ENCODE measurements at places on chromosomes 13 and 19.

- peak; percentile 32 for DNase-seq
Measured at GRCh38 chr19:4730740-4731171, 7.1 kb upstream of the DPP9 start.

DNA sequence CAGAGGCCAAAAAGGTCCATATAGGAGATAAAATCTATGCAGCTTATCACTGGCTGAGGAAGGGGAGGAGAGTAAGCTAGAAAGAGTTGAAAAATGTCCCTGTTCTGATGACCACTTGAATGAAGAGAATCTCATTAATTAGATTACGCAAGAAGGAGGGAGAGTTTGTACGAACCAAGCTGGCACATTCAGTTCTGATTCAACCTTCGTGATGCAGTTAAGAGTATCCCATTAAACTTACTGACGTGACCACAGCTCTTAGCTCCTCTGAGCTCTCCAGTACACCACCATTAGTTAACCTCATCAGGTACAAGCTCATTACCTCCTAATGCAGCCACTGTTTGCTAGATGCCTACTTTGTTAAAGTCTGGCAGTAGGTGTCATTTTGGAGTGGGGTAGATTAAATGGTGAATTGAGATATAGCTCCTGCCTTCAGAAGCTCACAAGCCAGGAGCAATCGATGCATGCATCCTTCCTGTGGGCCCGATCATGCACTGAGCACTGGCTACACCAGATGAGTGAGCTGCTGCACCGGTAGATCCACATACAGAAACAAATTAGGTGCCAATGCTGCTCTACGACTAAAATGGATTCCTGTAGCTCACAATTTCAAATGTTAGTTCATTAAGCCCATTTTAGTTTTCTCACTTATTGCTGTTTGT, 458.3 kb downstream of the COG6 start:
- no peak for DNase-seq

DNA sequence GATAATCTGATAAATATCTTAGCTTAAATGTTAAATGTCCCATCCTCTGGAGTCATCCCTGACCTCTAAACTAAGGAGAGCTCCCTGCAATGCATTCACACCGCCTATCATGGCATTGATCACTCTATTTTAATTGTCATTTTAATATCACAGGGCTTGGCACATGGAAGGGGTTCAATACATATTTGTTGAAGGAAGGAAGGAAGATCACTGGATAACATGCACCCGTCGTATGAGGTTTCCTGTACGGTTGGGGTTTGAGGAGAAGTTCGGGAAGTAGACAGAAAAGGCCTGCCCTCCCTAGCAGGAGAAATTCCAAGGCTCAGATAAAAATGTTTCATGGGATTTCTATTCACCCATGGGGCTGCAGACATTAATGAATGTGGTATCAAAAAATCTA, 102.0 kb downstream of the MBNL2 start:
- DNase-seq, result no peak

DNA sequence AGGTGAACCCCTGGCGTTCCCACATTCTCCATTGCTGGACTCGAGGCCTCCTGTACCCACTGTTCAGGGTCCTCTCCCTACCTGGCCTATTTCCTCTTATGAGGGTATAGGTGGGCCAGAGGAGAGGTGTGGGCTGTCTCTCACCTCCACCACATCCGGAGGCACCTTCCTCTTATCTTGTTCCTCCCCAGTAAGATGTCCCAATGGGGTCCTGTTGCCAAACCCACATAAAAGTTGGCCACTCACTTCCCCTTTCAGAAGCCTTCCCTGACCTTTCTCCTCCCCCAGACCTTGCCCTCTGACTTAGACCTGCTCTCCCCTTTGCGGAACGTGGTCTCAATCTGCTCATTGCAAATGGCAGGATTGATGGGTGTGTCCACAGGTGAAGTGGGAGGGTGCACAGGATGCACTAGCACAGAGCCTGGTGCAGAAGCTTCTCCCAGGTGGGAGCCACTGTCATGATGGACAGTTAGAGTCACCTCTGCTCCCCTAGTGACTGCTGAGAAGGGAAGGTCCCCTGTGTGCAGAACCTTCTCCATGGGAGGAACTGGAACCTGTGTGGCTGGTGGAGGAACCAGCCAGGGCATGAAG, 1.3 kb downstream of the CYP4F3 start:
- DNase-seq, result peak; percentile 64

- DNase-seq, result no peak
Measured at GRCh38 chr13:97945792-97946419, 7.6 kb upstream of the IPO5 start.

DNA sequence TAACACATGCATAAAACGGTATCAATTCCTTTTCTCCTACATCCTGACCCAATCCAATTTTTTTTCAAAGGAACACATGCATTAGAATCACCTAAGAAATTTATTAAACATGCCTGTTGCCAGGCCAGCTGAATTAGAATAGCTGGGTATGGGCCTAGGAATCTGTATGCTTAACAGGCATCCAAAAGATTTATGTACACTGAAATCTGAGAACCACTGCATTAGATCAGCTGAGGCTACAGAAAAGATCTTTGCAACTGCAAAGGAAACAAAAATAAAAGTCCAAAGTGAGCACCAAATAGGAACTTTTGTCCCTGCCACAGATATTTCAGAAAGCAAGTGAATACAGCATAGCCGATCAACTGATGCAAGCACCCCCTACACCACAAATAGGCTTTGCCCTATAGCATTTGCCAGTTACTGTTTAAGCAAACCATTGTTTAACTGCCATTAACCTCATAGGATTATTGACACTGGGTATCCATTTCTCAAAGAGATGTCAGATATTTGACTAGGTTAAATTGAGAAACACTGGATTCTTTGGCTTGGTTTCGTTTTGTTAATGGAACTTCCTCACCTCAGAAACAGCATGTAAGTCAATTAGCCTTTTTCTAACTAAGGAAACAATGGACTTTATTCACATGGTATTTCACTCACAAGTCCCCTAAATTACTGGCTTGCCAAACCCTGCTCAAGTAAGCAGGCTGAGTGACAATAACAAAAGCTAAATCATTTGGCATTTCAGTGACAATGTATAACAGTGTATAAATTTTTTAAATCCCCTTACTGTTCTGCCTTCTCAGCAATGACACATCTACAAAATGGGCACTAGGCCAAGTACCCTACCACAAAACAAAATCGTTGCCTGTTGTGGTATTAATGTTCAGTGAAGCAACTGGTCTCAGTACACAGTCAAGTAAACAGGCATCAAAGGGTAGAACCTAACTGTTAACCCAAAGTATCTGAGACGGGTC, 67.8 kb downstream of the SUCLA2 start:
- DNase-seq, result no peak

DNA sequence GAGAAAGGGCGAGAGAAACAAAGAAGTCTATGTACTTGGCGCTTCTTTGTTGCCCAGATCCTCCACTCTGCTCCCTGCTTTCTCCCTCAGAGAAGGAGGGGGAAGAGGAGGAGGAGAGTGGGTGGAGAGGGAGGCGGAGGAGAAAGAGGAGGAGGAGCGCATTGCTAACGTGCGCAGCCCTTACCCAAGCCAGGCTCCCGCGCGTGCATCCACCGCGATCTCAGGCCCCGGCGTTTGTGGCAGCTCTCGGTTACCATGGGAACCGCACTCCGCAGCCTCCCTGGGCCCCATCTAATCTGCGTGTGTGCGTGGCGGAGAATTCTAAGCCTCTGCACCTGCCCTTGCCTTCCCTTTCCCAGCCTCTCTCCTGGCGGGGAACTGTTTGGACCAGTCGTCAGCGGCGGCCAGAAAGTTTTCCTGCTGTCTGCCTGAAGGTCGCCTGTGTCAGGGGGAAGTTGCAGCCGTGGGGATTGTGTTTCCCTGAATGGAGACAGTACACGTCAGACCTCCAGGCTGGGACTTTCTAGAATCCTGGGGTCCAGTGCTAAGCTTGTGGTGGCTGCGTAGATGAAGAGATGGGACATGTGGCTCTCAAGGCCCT, at the start of gene ERICH6B:
TSS of gene ERICH6B (minus strand) at position 239 of the 601 bp plus-strand sequence. CDS start 18,734 bp downstream, outside the sequence.
- DNase-seq, result no peak

- no peak for DNase-seq
Measured at GRCh38 chr19:21587549-21587948, 82.1 kb downstream of the ZNF429 start.

DNA sequence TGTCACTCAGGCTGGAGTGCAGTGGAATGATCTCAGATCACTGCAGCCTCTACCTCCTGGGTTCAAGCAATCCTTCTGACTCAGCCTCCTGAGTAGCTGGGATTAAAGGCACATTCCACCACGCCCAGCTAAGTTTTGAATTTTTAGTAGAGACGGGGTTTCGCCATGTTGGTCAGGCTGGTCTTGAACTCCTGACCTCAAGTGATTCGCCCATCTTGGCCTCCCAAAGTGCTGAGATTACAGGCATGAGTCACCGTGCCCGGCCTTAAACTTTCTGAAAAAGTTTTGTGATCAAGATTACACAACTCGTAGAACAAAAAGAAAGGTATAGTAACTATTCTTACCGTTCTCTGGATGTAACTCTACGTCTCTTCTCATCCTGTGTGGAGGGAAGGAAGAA, 21.2 kb downstream of the DNMT1 start:
- DNase-seq, result no peak

DNA sequence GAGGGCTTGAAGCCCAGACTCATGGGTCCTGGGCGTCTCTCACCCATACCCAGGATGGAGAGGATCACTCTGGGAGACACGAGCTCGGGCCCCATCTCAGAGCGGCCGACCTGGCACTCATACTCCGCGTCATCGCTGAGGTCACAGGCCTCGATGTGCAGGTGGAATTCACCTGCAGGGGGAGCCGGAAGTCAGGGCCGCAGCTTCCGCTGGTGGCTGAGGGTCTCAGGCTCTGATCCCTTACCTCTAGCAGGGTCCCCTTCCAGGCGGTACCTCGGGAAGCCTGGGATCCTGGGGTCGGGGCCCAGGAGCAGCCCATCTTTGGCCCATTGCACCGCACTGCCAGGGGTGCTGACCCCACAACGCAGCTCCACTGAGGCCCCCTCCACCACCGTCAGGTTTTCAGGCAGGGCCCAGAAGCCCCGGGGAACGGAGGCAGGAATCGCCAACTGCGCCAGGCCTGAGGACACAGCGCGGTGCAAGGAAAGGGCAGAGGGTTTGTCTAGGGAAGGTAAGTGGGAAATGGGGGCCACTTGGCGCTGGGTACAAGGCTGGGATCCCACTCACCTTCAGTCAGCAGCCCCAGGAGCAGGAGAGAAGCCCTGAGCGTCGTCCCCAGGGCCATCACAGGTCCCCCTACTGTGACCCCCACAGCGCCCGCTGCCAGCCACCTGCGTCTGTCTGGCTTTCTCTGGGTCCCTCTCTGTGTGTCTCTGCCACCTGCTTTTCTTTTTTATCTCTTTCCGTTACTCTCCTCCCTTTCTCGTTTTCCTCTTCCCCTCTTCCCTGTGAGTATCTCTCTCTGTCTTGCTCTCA, 883 bp downstream of the NPHS1 start:
- no peak for DNase-seq

DNA sequence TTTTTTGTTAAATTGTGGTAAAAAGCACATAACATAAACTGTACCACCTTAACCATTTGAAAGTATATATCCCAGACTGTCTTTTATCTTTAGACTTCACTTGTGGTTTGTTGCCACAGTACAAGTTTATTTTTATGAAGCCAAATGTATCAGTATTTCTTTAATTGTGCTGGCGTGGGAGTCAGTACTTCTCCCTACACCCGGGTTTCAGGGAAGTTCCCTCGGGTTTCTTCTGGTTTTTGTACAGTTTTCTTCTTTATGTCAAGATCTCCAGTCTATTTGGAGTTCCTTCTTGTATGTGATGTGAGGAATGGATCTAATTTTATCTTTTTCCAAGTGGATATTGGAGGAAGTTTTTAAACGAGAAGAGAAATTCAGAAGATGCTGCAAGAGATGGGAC, 20.5 kb downstream of the CCDC8 start:
- DNase-seq, result no peak

DNA sequence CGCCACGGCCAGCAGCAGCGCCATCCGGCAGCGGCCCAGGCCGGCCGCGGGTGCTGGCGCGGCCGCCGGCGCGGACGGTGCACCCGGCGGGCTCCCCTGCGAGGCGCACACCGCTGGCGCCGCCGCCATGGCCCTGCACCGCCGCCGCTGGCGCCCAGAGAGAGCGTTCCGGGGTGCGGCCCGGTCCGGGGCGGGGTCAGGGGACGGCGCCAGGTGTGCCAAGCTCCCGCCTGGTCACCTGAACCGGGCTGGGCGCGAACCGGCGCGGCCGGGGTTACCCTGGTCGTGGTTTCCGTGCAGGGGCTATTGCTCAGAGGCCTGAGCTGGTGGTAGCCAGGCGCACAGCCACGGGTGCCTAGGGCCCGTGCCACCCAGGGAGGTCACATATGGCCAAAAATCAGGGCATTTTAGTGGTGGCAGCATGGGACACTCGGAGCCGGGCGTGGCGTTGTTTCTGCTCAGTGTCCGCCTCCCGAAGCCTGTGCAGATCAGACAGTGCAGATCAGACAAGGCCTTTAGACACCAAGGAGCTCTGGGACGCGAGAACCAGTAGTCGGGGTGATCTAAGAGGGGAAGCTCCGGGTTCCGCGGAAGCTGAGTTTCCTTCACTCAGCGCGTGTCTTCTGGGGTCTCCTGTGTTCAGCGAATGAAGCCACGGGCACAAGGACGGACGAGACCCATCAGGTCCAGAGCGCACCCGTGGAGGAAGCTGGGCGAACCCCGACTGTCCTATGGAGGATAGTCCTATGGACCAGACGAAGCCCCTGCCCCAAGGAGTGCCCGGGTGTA, at the start of gene TMEM238:
TSS of gene TMEM238 (minus strand) at position 162 of the 789 bp plus-strand sequence. CDS start at position 129, 33 bp downstream.
- no peak for DNase-seq

GRCh38 chr13:28865149-28865744, 45.1 kb downstream of the MTUS2 start:
- DNase-seq, result no peak

DNA sequence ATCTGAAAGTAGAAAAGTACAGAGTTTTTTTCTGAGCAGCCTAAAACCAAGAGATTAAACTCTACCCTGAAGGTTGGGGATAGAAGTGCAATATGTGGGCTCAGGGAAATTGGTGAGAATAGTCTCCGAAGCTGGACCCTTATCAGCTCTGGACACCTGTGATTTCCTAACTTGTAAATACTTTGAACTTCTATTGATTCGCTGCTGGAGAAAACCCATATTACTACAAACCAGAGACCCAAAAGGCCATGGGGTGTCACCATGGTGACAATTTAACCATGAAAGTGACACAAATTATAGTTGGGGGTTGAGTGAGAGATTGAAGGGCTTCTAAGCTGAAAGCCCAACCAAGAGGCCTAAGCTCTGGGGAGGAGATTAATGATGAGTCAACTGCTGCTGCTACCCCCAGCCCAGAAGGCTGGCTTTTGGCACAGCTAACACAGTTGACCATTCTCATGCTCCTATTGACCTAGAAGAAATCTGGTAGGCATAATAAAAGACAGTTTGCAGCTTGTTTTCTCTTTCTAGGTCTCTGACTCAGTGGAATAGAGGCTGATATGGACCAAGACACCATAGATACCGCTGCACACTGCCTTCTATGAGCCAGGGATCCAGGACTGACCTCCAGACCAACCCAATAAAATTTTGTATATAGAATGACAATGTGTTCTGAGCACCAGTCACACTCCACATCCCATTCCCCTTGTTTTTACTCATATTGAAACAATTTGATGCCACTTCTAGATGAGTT, 131.9 kb upstream of the FNDC3A start:
- no peak for DNase-seq

- peak; percentile 85 for DNase-seq
Measured at GRCh38 chr19:14091081-14091812, 696 bp upstream of the SAMD1 start.

All from stimulated activated naive B cell treated with anti-CD40 and anti-IgM and Interleukin-4, amounts not matched to agents 10 μg/mL and 1 μg/mL and 100 μg/mL, for 72 hours (primary cell).